ENCODE measurements at places on chromosomes 4 and X.

DNA sequence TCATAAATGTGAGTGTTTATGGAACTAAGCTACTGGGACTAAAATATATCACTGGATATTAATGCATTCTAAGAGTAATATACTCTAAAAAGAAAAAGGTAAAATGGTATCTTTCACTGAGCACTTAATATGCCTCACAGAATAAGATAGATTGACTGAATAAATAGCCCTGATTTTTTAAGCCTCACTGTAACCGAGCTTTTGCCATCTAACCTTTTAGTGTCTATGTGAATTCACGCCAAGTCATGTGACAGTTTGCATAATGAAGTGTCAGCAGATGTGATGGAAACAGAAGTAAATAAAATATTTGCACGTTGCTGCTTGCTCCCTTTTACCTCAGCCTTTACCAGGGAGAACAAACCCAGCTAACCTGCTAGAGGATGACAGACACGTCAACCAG is 119.7 kb upstream of the NWD2 start:
- DNase-seq, result no peak

DNA sequence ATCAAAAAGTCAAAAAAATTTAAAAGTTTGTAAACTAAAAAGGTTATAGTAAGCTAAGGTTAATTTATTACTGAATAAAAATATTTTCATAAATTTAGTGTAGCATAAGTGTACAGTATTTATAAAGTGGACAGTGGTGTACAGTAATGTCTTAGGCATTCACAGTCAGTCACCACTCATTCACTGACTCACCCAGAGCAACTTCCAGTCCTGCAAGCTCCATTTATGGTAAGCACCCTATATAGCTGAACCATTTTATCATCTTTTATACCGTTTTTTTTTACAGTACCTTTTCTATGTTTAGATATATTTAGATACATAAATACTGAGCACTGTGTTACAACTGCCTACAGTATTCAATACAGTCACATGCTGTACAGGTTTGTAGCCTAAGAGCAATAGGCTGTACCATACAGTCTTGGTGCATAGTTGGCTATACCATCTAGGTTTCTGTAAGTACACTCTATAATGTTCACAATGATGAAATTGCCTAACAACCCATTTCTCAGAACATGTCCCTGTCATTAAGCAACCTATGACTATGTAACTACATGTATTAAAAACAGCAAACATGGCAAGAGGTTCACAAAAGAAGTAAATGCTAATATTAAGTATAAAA is 18.6 kb downstream of the ACSL4 start:
- no peak for DNase-seq

GRCh38 chr4:133320576-133321170 is 171.6 kb downstream of the PCDH10 start:
- peak; percentile 40 for DNase-seq

GRCh38 chrX:139720136-139720535 is 12.2 kb upstream of the MCF2 start:
- peak; percentile 50 for DNase-seq

GRCh38 chrX:39893417-39894338 is 204.1 kb downstream of the BCOR start:
- DNase-seq, result no peak

DNA sequence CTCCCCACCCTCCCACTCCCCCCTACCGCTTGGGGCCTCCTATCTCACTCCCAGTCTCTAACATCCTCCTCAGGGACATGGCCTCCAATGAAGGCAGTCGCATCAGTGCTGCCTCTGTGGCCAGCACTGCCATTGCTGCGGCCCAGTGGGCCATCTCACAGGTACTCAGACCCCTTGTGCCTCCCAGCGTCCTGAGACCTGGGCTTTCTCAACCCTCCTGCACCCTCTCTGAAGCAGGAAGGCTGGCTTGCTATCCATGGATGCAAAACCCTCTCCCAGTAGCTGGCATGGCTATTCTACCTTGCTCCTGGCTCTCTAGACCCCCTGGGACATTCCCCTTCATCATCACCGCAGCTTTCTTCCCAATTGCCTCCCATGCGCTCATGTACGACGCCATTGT is 13.3 kb upstream of the UBA1 start:
- DNase-seq, result no peak

- DNase-seq, result no peak
Measured at GRCh38 chr4:78863991-78864390, 75.2 kb downstream of the PAQR3 start.

All from H9 (cell line).